AG09319 (cell line): ENCODE measurements at places on chromosomes 6 and 20.

- DNase-seq, result no peak
Observed at GRCh38 chr6:1745814-1746213, 136.1 kb downstream of the FOXC1 start.

DNA sequence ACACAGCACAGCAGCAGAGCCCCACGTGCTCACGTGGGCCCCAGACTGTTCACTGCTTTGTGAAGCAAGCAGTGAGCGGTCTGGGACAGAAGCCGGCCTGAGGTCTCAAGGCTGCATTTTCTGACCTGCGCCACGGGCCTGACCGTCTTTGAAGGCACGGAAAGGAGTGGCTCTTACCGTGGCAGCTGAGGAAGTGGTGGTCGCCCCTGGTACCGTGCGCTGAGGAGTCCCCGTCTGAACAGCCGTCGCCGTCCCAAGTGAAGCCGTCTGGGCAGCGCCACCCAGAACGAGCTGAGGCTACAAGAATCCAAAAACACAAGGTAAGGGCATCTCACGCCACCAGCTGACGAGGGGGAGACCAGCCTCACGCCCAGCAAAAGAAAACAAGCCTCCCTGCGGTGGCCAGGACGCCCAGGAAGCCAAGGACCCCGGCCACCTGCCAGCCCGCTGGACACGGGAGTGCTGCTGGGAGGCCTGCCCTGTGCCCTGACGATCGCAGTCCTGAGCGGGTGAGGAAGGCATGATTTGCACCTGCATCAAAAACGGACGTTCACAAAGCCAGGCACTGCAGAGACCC, 55.7 kb downstream of the TAF4 start:
- DNase-seq, result no peak

DNA sequence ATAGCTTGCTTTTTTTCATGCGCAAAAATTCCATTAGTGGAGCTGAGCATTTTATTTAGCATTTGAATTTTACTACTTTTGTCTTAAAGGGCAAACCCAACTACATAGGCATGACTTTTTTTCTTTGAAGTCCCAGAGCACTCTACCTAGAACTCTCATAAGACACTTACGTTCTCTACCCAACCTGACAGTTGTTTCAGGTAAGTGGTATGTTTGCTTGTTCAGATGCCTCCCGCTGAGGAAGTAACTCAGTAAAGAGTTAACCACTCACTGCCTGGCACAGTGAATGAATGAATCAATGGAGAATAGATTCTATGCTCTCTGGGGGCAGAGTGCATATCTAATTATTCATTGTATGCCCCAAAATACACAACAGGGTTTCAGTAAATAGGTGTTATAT, 212.3 kb upstream of the PRDM1 start:
- no peak for DNase-seq

DNA sequence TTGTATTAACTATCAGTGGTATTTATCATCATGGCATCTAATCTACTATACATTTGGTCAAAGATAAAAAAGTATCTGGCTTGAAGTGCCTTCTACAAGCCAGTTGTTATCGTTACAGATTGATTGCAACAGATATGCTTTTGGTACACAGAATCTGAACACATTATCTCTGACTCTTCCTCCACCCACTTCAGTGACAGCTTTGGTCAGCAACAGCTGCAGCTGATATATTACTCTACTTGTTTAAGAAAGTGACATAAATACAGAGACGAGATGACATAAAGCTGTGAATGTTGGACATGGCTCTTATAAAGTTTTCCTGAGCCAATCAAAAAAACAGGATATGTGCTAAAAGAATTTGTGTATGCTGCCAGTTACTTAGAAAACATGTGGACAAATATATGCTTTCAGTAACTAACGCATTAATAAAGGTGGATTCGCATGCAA, 77.6 kb downstream of the HIVEP2 start:
- no peak for DNase-seq

- DNase-seq, result no peak
Observed at GRCh38 chr6:1381481-1382330, 7.7 kb upstream of the FOXF2 start.

DNA sequence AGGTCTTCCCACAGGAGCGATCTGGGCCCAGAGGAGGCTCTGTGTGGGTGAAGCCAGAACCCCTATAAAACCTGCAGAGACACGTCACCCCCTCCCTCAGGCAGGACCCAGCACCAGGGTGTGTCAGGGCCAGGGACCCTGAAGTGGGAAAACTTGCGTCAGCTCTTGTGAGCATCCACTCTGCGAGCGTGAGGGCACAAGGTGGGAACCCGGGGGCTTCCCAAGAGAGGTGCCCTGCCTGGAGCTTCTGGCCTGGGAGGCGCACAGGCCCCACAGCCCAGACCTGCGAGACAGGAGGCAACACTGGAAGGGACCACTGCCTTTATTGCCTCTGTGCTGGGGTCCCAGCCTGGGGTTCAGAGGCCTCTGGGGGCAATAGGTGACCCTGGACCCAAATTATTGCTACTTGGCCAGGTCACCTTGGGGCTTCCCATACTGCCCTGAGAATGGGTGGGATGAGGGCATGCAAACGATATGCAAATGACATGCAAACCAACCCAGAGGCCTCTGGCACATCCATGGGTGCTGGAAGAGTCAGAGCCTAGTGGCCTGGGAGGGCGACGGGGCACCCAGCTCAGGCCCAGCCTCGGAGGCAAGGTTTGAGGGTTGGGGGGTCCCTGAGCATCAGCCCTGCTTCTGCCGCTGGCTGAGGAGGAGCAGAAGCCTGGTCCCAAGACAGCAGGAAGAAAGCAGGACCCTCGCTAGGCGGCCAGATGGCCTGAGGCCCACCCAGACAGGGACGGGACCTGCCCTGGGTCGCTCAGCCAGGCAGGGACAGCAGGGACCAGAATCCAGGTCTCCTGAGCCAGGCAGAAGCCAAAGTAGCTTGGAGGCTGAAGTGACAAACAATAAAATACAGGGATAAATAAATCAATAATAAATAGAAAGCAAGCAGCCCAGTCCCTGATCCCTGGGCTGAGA, 5.1 kb upstream of the C20orf144 start:
- DNase-seq, result no peak

DNA sequence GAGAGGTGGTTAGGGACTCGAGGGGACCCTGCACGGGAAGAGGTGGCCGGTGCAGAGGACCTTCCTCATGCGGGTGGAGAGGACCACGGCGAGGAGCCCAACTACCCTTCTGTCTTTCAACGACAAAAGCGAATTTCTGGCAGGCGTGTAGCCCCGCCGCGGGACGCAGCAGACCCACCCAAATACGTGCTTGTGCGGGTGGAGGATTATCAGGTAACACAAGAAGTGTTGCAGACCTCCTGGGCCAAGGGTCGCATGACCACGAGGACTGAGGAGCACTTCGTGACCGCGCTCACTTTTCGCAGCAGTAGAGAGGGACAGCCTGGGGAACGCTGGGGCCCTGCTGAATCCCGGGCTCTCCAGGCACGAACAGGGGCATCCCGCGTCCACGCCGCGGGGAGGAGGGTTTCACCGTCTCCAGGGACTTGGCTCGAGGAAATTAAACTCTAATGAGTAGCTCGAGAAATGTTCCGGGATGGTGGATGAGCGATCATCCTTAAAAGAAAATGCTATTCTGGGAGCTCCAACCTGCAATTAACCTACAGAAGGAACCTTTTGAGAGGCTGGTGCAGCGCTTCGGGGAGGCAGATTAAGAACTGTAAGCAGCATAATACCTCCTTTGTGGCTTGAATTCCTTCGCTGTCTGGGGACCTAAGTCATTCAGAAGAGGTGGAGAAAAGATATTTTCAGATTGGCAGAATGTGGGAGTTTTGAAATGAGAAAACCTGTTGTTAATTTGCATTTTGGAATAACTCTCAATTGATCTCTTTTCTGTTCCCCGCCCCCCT, 804 bp downstream of the C6orf141 start:
- DNase-seq, result no peak

DNA sequence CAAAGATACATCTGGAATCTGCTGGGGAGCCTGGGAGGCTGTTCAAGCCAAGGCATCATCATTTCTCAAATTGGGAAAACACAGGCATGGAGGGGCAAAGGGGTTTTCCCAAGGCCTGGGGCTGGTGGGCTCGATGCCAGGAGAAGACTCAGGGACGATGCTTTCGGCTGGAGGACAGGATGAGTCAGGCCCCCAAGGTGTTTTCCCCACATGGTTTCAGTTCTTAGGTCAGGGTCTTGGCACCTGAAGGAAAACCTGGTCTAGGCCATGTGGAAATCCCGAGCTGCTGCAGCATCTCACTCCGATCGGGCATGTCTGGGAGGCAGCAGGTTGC, 348.1 kb downstream of the CDC5L start:
- no peak for DNase-seq

DNA sequence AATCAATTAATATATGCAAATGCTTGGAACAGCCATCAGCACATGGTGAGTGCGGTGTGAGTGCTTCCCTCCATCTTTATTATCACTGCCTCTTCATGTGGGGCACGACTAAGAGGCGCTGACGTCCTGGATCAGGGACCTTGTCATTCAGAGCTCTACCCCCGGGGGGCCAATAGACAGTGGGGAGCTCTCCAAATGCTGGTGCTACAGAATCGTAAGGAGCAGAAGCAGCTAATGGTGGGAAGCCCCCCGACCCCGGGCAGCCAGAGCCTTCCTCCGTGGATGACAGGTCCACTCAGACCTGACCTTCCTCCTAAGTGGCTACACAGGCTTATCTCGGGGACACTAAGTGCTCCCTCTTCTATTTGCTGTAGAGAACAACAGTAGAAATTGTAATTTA, 257.5 kb upstream of the PMEPA1 start:
- DNase-seq, result no peak

DNA sequence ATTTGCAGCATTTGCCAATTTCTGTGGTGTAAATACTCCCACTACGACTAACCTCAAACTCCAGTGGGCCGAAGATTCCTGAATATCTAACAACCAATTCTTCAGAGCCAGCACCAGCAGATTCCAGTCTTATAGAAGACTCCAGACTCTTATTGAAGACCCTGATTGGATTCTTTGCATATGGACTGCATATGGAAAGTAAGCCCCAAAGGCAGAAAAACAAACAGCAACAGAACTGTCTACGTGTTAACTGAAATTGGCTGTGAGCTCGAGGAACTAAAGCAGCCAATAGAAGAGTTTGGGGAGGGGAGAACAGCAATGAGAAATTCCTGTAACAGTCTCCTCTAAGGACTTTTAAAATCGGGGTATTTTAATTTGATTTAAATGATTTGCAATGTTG, 19.7 kb upstream of the NRSN1 start:
- DNase-seq, result no peak

DNA sequence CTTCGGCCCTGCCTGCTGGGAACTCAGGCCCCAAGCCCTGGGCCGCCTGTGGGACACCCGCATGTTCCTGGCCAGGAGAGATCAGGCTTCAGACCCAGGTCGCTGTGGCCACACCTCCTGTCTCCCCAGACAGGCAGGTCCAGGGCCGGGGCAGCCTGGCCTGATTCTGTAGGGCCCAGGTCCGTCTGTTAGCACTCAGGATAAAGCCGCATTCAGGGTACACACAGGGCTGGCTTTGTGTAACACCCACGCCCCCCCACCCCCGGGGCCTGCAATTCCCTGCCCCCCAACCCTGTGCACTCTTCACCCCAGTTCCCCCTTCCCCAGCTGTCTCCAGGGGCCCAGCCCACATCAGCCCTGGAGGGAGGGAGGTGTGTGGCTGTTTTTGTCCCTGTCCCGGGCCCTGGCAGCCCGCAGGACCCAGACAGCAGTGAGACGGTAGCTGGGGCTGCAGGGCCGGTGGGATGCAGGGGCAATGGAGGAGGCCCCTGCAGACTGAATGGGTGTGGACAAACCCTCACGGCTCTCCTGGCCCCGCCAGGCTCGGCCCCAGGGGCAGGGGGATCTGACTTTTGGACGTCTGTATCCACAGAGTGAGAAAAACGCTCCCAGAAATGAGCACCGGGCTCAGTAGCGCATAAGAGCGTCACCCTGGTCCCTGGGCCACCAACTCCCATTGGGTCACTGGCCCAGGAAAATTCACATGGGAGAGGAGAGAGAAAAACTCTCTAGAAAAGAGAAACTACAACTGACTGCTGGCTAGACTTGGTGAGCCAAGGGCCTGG, 42.4 kb upstream of the ZBP1 start:
- no peak for DNase-seq

- no peak for DNase-seq
Observed at GRCh38 chr6:98958776-98959175, 11.0 kb upstream of the FBXL4 start.

GRCh38 chr20:52828199-52828598, 144.0 kb upstream of the TSHZ2 start:
- DNase-seq, result no peak

- DNase-seq, result no peak
Observed at GRCh38 chr6:43115365-43115764, 39.3 kb downstream of the PTK7 start.

- no peak for DNase-seq
Observed at GRCh38 chr20:44394452-44394701, 38.9 kb downstream of the HNF4A start.

GRCh38 chr6:127114214-127114760, 4.2 kb upstream of the RSPO3 start:
- DNase-seq, result no peak

DNA sequence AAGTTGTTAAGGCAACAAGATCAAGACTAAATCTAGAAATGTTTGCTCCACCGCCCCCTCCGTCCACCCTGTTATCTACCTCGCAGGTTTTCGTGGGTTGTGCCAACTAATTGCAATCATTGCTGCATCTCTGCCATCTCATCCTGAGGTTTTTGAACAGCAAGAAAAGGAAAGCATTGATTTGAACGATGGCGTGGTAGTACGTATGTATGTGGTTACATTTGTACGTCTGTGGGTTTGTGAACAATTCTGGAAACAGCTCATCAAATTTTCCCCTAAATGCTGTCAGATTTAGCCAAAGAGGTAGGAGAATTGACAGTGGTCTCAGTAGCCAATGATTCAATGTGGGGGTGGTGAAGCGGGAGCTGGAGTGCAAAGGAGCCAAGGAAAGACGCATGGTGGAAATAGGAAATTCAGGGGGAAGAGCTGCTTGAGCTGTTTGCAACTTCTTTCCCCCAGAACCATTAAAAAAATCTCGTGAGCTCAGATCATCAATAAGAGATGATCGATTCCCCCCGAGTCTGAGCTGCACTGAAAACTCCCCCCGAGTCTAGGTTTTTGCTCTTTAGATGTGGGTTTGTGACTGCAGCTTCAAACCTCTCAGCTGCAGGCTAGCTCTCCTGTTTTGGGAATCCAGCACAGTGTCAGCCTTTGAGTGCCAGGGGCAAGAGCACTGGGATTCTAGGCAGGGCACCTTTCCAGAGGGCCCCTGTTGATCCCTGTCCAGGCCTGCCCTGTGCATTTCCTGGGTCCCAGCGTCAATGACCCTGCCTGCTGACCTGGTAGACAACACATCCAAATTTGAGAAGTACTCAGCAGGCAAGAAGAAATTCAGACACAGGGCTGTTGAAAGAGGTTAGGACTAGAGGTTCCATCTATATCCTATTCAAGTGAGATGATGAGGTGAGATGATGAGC, 72.6 kb upstream of the LY86 start:
- no peak for DNase-seq

- no peak for DNase-seq
Observed at GRCh38 chr20:40563296-40563950, 125.6 kb downstream of the MAFB start.

- no peak for DNase-seq
Observed at GRCh38 chr6:118935331-118935668, 341 bp upstream of the MCM9 start.

- no peak for DNase-seq
Observed at GRCh38 chr20:17636523-17637412, 45.3 kb downstream of the RRBP1 start.
